Right hindlimb (tissue), 1 donor: ENCODE measurements at places on chromosomes 7 and 10.

GRCh38 chr7:132709971-132710567, 133.8 kb upstream of the PLXNA4 start:
- DNase-seq = no peak

GRCh38 chr10:96619796-96620773, 33.3 kb upstream of the TM9SF3 start:
- no peak for DNase-seq

- DNase-seq = no peak
Observed at GRCh38 chr10:14684354-14684753, 90.3 kb downstream of the FAM107B start.

DNA sequence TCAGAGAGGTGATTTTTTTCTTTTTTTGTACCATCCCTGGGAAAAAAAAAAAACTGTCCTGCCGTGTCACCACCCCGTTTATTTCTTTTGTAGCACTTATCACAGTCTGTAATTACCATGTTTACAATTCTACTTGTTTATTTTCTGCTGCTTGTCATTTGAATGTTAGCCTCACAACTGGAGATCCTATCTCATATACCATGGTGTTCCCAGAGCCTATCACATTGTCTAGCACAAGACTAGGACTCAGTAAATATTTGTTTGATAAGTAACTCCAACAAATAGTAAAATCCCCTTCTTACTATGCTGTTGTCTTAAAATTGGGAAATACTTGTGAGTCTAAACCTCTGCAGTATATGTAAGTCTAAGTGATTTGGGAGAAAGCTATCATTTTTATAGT, 36.0 kb downstream of the MKLN1 start:
- no peak for DNase-seq

- no peak for DNase-seq
Observed at GRCh38 chr10:13161857-13162271, 506 bp downstream of the MCM10 start.

DNA sequence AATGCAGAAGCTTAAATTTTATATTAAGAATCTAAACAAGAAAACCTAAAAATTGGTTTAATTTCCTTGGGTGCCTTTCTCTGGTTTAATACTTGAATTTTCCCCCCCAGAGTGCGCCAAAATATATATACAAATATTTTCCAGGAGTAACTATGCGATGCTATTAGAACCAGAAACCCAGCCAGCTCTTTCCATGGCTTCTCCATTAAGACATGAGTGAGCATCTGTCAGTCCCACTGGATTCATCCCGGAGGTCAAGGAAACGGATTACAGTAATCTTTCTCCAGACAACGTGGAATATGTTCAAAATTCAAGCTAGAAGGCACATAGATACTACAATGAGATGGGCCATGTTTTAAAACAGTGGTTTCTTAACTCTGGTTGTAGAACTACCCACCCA, 148.8 kb downstream of the TAX1BP1 start:
- no peak for DNase-seq

GRCh38 chr10:63042256-63042655, 90.9 kb upstream of the NRBF2 start:
- DNase-seq = no peak

DNA sequence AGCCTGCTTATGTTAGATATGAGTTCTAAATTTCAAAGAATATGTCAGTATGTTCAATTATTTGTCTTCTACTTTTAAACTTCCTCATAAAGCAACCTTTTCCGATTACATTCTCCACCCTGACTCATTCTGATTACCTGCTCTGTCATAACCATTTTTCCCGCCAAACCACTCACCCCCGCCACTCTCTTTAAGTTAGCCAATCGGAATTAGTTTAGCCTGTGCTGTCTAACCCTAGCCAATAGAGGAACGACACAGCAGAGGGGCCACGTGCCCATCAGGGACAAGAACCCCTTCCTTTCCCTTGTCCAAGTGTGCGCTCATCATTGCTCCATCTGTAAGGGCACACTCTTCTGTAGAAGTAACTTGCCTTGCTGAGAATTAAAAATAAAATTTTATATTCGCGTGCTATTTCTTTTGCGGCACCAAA, 91.4 kb downstream of the CCDC71L start:
- DNase-seq = no peak

DNA sequence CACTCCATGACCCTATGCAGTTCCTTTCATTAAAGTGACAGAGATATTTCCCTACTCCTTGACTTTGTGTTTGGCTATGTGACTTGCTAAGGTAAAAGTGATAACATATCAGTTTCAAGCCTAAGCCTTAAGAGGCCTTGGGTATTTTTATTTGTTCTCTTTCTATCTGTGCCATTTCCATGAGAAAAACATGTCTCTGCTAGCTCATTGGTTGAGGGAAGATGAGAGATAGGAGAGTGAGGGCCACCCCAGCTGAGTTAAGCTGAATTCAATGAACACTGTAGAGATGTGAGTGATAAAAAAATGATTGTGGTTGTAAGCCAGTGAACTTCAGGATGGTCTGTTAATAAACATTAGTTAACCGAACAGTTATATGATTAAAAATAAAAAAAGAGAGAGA, 13.4 kb downstream of the TASOR2 start:
- no peak for DNase-seq

- no peak for DNase-seq
Observed at GRCh38 chr10:3805201-3805790, 20.3 kb upstream of the KLF6 start.

DNA sequence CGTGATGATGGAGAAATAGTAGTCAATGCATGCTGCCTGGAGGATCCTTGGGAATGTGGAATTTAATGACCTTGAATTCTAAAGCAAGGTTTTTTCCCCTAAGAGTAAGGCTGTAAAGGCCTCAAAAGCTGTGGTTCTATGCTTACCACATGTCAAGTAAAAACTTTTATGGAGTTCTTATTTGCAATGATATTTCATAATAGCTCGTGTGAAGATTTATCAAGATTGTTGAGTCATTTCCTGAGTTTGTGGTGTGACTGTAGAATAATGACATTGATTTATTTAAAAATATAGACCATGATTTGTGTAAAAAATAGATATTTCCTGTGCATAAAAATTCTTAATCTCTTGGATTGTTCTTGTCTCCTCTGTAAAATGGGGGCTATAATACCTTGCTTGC, 67.5 kb upstream of the SORCS1 start:
- DNase-seq = no peak

GRCh38 chr7:66734006-66734405, 6.5 kb upstream of the RABGEF1 start:
- no peak for DNase-seq
